Activated naive CD8-positive, alpha-beta T cell treated with anti-CD3 and anti-CD28 coated beads, Interleukin-2, amount 50 U/mL, for 24 hours (primary cell): ENCODE measurements at places on chromosomes 11 and 22.

DNA sequence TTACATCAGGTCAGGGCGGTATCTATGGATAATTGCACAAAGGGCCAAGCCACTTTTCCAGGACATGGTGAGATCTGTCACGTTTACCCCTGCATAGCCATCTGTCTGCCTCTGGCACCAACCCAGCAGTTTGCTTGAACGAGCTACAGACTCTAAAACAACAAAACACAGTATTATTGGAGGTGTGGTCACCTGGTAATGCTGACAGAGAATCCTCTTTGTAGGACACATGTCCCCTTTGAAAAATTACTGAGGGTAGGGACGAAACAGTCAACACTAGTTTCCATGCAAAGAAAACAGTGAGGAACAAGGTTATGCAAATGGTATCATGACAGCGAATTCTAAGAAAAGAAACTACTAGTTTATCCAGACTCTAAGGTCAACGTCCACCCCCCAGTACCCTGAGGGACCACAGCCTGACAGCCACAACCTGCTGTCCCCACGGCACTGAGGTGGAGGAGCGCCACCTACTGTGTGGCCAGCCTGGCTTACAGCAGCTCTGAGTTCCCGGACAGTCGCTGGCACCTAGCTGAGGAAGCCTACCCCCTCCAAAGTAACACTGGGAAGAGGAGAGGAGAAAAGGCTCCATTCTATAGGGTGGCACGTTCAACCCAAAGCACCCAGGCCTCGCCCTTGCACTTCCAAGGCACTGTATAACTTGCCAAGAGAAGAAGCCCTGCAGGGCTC lies 117.4 kb upstream of the BID start:
- DNase-seq, result no peak

GRCh38 chr11:26651916-26652315 lies 69.9 kb downstream of the SLC5A12 start:
- DNase-seq, result no peak

DNA sequence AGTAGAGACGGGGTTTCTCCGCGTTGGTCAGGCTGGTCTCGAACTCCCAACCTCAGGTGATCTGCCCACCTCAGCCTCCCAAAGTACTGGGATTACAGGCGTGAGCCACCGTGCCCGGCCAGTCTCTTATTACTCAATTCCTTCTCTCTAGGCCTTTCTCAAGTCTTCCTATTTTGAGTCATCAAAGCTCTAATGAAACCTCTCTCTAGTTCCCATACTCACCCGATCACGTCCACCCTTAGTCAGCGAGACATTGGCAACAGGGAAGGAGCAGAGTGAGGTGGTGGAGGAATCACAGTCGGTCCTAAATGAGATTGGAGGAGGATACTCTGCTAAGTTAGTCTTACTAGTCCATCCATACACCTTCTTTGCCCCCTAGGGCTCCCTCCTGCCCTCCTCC lies 5.0 kb downstream of the BSCL2 start:
- no peak for DNase-seq

- DNase-seq, result no peak
Measured at GRCh38 chr11:68621826-68622225, 62.5 kb upstream of the GAL start.

DNA sequence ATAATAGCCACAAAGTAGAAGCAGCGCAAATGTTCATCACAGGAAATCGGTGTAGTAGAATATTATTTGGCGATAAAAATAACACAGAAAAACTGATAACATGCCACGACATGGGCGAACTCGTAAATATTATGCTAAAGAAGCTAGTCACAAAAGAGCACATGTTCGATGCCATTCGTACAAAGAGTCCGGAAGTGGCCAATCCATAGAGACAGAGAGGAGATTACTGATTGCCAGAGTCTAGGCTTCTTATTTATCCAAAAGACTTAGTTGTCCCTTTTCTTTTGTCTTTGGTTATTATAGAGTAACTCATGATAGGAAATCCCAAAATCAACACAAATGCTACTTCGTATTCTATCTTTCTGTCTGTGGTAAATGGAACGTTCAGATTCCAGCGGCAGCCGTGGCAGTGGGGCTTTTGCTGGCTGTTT lies 56.5 kb downstream of the MED15 start:
- DNase-seq, result no peak

DNA sequence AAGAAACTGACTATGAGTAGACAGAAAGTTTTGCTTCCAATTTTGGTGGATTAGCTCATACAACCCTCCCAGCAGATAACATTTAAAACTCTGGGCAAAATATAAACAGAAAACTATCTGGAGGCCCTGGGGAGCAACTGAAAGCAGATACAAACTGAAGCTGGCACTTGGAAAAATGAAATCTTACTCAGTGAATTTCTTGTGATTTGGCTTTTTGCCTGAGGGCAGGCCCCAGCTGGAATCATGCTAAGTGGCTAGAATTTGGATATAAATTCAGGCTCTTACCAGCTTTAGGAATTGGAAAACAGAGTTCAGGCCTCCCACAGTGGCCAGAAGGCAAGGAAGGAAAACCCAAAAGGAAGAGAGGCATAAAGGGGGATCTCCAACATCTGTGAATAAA lies 85.8 kb downstream of the EFCAB6 start:
- DNase-seq, result no peak

DNA sequence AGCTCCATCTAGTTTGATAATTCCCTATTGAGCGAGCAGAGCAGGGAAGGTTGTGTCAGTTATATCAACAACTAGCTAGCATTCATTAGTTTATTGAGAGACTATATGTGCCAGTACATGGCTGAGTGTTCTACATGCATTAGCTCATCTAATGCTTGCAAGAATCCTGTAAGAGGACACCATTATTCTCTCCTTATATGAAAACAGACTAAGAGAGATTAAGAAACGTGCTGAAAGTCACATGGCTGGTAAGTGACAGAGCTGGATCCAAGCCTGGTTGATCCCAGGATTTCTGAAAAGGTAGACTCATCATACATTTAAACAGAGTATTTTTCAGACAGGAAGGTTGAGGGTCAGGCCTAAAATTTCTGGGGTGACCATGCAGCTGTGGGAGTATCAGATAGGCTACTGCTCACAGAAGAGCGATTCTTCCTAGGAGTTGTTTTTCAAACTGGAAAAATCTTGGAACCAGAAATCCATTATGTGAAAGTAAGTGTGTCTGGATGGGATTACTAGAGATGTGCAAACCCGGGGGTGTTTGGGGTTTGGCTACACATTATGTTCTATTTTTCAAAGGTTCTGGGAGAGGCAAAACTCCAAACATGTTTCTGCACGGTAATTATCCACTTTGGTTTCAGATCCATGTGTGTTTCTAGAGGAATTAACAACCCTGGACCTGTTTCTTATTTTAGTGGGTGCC lies 213.3 kb downstream of the FAM76B start:
- DNase-seq, result no peak

GRCh38 chr11:126122863-126123262 lies 60.2 kb upstream of the CDON start:
- DNase-seq, result no peak

DNA sequence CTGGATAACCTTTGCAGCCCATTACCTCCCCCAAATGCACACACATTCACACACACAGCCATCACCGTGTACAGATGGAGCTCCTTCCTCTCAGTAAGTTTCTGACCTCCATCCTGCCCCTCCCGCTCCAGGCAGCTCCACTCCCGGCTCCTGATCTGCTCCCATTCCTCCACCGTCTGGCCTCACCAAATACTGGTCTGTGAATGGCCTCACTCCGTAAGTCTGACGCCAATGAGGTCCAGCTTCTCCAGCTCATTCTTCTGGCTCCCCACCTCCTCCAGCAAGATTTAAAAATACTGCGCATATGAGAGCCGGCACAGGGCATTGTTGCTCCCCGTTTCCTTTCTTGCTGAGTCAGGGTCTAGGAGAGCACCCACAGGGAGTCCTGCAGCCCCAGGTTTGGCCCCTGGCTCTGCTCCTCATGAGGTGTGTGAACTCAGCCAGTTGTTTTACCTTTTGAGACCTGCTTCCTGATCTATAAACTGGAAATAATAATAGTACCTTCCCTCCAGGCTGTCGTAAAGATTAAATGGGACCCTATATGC lies 14.0 kb upstream of the TUB start:
- no peak for DNase-seq

DNA sequence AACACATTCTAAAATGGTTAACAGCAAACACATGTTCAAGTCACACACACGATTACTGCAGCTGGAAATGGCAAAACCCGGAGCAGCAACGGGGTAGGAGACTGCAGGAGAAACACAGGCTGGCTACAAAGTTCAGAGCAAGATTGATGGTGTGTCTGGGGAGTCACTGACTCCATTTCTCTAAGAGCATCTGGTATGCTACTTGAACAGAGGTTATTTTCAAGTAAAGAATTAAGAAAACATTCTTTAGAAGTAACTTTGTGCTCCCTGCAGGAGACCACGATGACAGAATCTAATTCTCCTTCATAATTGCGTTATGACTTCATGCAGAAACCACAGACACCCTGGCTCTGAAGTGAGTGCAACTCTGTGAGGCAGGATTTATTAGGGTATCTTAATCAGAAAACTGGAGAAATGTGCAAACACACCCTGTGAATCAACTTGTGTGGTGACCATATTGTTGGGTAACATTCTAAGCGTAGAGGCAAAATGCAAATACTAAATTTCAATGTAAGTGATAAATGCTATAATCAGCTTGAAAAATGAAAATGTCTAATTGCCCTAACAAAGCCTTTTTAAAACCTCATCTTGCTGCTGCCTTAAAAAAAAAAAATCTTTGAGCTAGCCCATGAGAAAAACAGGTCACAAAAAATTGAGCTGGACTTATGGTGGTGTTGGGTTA lies 303.0 kb downstream of the CADM1 start:
- no peak for DNase-seq

DNA sequence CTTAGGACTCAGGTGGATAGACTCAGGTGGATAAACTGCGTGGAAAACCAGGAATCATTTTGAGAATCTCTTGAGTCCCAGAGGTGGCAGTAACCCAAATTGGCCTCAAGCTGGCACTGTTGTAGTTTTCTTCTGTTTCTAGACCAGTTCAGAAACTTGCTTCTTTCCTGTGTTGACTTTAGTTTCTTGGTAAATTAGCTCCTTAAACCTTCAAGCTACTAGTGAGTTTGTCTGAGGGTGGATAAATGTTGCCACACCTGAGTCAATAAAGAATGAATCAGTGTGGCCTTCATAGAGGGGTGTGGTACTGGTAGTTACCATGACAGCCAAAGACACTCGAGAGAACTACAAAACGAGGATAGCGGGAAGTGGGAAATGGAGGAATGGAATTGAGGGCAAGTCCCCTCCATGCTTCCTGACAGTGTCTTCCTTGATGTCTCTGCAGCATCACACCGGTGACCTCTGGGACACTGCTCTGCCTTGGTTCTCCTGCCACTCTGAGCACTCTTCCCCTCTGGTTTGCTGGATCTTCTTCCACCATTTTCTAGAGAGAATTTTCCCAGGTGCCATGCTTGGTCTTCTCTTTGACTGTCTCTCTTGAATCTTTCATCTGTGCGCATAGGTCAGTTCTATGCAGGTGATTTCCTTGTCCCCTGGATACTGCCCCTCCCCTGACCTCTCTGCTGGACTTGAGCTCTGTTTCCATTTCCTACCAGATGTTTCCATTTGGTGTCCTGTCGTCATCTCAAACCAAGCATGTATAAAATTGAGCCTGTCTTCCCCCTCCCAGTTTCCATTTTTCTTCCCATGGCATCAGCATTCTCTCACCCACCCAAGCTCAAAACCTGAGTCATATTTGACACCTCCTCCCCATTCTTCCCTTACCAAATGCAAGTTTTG lies 7.2 kb downstream of the POLD4 start:
- no peak for DNase-seq

- DNase-seq, result no peak
Measured at GRCh38 chr11:1307163-1307870, 2.1 kb downstream of the TOLLIP start.

- DNase-seq, result no peak
Measured at GRCh38 chr11:92819830-92820229, 149.6 kb upstream of the MTNR1B start.
